ENCODE measurements at places on chromosomes 13 and 19. TPM values are rescaled to one million over a fixed set of nuclear protein-coding genes. Genes with fewer than 3 reads are reported as not detected.

DNA sequence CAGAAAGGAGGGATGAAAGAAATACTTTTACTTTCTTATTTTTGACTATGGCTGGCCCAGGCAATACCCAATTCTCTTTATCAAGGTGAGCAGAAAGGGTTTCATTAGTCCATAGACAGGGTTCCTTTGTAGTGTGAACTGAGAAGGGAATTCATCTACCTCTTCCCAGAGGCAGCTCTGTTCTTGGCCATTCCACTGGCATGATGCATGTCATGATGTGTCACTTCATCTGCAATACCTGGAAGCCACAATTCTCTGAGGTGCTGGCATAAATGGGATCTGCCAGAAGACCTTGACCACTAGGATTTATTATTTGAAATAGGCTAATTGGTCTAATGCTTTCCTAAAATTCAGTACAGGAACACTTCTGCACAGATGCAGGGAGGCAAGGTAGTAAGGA, 542.8 kb downstream of the RFC3 start:
- DNase-seq, result no peak

The ZNF534 gene
- not detected for total RNA-seq

The ADPRHL1 gene
- 1.2 TPM for total RNA-seq

- no peak for DNase-seq
These were observed 17.8 kb downstream of the SULT2B1 start for GRCh38 chr19:48569814-48570213.

DNA sequence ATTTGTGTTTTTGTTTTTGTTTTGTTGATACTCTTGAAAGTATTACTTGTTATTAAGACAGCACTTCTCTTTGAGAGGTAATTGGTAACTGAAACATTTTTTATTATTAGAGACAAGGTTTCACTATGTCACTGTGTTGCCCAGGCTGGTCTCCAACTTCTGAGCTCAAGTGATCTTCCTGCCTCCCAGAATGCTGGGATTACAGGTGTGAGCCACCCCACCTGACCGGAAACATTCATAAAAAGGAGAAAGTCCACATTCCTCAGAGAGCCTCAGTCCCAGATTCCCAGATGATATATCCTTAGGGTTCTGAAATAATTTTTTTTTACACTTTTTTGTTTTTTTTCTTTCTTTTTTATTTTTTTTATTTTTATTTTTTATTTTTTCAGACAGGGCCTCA, 2.7 kb downstream of the CARM1 start:
- DNase-seq, result no peak

DNA sequence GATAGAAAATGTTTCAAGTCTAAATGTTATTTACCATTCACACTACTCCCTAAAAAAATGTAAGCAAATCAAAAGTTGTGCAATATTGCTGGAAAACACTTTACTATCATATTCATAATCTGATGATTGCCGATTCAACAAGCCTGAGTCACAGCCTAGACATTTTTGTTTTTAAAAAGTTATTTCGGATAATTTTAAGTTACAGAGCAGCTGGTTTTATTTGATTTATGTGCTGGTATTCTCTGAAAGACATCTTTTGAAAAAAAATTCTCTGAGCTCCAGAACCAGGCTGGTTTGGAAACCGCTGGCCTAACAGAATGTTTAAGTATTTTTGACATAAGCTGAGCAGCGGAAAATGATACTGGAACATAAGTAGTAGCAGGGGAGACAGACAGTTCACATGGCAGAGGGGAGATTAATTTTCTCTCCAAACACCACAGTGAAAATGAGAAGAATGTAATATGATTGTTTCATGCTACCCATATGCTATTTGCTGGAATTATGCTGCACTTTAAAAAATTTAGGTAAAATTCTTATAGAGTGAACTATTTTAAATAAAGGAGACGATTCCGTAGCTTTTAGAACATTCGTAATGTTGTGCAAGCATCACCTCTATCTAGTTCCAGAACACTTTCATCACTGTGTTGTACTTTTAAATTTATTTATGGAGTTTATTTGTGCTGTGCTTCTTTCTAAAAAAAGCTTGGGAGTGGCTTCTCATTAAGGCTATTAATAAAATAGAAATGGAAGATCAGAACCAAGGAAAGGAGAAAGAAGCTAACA, 36.1 kb downstream of the TBC1D4 start:
- DNase-seq, result no peak

The SLC10A2 gene
- total RNA-seq, result not detected

The CFD gene
- 2.7 TPM for total RNA-seq

- no peak for DNase-seq
These were observed 31.5 kb downstream of the RBM26 start for GRCh38 chr13:79374578-79374977.

Measured in endodermal cell (in vitro differentiated cells).